Activated CD4-positive, alpha-beta T cell treated with anti-CD3 and anti-CD28 coated beads, Interleukin-10, Interleukin-2, amounts not matched to agents 100 ng/mL and 50 ng/mL, durations not matched to agents 16 hours and 8 hours (primary cell): ENCODE measurements at places on chromosomes 4 and X.

DNA sequence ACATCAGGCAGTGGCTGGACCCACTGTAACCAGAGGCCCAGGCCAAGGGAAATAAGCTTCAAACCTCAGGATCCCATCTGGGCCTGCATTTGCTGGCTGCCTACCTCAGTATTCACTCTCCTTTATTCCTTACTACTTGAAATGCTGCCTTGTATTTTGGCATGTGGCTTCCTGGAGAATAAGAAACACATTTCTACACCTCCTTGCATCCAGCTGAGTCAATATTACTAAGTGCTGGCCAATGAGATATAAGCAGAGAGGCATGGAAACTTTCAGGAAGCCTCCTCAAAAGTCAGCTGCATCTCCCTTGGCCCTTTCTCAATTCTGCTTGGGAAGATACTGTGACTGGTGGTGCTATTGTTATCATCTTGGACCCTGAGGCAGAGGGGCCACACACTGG is 59.8 kb upstream of the RELL1 start:
- DNase-seq: no peak

- DNase-seq: peak; percentile 11
These were observed 52.8 kb downstream of the P2RY10 start for GRCh38 chrX:78997870-78998558.

DNA sequence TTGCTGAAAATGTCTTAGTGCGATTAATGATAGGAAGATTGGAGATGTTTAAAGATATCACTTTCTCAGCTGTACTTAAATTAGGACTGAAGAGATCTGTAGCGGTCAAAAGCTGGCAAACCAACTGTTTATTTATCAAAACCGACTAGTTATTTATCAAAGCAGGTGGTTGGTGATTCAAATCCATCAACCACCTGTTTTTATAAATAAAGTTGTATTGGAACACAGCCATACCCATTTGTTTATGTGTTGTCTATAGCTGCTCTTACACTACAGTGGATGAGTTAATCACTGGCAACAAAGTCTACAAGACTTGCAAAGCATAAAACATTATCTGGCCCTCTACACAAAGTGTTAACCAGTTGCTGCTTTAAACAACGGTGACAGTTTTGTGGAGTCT is 76.8 kb downstream of the IL15 start:
- DNase-seq: no peak

DNA sequence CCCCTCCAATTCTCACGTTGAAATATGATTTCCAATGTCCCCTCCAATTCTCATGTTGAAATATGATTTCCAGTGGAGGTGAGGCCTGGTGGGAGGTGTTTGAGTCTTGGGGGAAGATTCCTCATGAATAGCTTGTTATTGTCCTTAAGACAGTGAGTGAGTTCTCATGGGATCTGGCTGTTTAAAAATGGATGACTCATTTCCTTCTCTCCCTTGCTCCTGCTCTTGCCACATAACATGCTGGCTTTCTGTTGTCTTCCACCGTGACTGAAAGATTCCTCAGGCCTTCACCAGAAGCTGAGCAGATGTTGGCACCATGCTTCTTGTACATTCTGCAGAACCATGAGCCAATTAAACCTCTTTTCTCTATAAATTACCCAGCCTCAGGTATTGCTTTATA is 346.8 kb upstream of the TECRL start:
- DNase-seq: no peak

- DNase-seq: no peak
These were observed 127.7 kb downstream of the SLC7A11 start for GRCh38 chr4:138114434-138114833.

GRCh38 chr4:64334964-64335363 is 74.3 kb downstream of the TECRL start:
- no peak for DNase-seq

GRCh38 chrX:114717921-114718320 is 134.0 kb downstream of the HTR2C start:
- DNase-seq: peak; percentile 10

- no peak for DNase-seq
These were observed 89.0 kb downstream of the NAF1 start for GRCh38 chr4:163077680-163078079.

DNA sequence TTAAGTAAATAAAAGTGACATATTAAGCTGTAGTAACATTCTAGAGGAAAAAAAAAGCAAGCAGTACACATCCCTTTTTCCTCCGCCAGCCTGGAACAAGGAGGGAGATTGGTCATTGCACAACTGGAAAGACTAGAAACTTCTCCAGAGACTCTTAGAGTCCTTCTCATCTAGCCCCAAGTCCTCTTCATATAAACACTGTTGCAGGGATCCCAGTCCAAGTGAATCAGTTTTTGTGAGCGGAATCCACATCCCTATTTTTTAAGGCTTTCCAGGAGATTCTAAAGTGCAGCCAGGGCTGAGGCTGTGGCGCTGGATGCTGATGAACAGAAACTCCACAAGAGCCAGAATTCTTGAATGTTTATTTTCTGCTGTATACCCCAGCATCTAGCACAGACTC is 23.8 kb downstream of the REELD1 start:
- DNase-seq: no peak

DNA sequence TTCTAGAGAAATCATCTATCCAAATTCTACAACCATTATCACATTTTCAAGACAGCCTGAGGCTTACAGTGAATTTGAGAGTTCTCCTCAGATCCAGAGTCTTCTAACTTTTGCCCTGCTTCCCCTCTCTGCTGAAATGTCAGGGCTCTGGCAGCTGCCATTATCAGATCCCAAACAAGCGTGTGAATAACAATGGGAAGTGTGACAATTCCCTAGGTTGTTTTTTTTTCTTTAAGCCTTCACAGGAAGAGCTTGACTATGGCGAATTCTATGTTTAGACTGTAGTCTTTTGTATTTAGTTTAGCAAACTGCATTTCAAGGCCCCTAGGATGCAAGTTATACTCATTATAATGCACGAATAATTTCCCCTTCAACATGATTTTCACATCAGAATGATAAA is 61.3 kb upstream of the KDR start:
- no peak for DNase-seq

GRCh38 chr4:71231129-71232055 is 107.4 kb upstream of the SLC4A4 start:
- DNase-seq: no peak

- no peak for DNase-seq
These were observed 63.9 kb upstream of the ZNF81 start for GRCh38 chrX:47772764-47773163.

DNA sequence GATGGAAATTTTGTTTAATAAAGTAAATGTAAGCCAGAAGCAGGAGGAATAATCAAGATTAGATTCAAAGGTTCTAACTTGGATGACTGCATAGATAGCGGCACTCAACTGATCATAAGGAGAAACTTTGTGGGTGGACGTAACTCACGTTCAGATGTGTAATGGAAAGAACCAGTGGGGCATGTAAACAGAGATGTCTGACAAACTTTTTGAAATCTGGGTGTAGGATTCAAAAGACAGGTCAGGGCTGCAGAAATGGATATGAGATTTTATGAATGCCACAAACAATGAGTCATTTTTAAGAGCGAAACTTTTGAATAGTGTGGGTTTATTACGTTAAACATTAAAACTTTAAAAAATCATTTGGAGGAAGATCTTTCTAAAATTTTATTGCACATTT is 375.6 kb downstream of the GBA3 start:
- DNase-seq: no peak

GRCh38 chrX:21930986-21931385 is 9.5 kb upstream of the SMS start:
- DNase-seq: no peak

DNA sequence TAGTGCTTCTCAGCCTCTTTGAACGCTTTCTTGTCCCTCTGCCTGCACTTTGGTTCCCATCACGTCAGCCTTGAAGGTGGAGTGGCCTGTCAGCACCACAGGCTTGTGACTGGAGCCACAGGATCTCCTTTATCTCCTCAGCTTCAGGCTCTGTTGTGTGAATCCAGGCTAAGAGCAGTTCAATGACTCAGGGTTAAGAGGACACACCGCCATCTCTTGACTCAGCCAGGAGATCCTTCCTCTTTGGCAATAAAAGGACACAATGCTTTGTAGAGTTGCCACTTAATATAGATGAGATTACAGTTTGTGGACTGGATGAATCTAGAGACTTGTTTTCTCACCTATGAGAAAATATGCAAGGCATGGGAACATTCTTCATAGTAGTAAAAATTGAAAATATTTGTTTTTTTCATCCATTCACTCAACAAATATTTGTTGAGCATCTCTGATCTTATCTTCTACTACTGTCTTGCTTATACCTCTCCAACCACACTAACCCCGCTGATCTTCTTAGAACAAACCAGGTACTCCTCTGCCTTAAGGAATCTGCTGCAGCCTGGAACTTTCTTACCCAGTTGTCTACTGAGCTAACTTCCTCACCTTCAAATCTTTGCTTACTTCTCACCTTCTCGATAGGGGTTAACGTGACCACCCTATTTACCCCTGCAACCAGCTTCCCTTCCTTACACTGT is 62.3 kb downstream of the UCHL1 start:
- DNase-seq: no peak

DNA sequence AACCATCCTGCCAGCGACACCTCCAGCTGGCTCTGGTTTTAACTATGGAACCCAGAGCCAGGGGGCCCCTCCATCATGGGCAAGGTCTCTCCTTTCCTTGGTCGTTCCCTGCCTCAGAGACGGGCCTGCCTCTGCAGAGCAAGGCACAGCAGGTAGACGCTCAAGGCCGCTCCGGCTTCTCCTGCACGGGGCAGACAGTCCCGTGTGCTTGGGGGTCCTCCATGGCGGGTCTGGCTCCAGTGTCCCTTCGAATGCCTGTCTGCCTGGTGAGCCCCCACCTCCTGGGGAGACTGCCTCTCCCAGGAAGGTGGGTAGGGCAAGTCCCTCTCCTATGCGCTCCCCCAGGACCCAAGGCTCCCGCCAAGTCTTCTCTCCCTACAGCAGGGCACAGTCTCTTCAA is 71.5 kb downstream of the ACOX3 start:
- no peak for DNase-seq

DNA sequence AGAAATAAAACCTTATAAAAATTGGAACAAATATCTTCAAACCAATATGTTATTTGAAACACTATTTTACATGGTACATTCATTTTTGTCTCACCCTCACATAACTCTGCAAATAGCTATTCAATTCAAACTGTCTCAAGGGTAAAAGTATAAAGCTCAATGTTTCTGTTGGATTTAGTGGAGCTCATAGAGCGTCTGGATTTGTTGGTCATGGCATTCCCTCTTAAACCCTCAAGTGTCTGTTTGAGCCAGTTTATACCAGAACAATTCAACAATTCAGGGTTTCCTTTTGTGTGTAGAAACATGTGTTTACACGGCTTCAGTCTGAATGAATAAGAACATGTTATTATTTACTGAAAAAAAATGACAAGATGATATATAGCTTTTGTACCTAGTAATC is 161.6 kb downstream of the PCDH18 start:
- DNase-seq: no peak

DNA sequence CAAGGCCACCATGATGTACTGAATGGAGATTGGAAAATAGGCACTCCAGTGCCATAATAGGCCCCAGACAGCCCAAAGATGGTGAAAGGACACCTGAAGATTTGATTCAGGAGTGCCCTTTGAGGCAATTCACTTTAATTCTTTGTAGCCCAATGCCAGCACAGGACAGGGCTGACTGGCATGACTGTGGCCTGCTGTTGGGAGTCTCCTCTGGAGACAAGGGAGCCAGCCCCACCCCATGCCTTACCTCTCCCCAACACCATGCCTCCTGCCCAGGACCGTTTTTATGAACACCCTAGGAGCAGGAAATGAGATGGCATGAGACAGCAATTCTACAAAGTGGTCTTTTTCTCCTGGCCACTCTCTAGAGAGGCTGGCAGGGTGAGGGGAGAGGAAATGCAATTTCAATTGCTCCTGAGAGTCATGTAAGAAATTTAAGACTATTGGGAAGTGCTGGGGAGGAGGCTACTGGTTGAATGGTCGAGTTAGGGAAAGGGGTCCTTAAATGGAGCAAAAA is 94.2 kb upstream of the MAMLD1 start:
- DNase-seq: no peak

DNA sequence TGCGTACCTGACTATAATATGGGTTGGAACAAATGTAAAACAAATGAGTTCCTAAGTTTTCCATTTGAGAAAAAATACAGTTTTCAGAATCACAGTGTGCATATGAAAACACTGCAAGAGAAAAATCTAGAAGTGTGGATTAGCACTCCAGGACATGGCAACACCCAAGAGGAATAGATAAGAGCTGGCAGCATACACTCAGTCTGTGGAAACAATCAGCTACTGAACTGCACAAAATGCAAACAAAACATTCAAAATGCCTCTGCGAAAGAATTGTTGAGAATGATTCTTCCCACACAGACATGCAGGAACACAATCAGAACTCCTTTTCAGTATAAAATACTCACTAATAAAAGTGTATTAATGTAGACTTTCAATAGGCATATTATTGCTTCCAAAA is 39.9 kb downstream of the ATP8A1 start:
- DNase-seq: no peak

GRCh38 chrX:63283348-63283747 is 67.8 kb downstream of the SPIN4 start:
- DNase-seq: no peak

GRCh38 chr4:113540859-113541258 is 220.7 kb downstream of the CAMK2D start:
- DNase-seq: peak; percentile 67

GRCh38 chr4:118113220-118113619 is 78.9 kb downstream of the NDST3 start:
- DNase-seq: no peak

GRCh38 chrX:71367396-71367795 is 1.2 kb downstream of the TAF1 start:
- peak; percentile 11 for DNase-seq
